Activated T-cell treated with anti-CD3 and anti-CD28 coated beads for 24 hours (primary cell): ENCODE measurements at places on chromosomes 3 and 15.

- DNase-seq: no peak
Measured at GRCh38 chr3:141076036-141076773, 25.1 kb downstream of the SPSB4 start.

- DNase-seq: no peak
Measured at GRCh38 chr3:194178669-194179068, 42.7 kb downstream of the HES1 start.

DNA sequence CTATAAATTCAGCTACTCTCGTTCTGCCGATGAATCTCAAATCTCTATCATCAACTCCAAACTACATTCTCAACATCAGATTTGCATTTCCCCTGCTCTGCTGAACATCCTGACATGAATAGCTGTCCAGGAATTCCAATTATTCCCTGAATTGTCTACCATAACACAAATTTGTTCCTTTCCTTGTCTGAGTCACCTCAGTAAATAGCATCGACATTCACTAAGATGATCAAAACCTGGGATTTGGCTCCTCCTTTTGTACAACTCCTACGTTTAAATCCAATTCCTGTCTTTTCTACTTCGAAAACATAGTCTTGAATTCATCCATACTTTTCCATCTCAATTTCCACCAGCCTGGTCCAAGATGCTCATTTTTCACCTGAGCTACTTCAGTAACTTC, 107.0 kb downstream of the GREM1 start:
- no peak for DNase-seq

- no peak for DNase-seq
Measured at GRCh38 chr15:69843900-69844304, 253.8 kb downstream of the TLE3 start.

DNA sequence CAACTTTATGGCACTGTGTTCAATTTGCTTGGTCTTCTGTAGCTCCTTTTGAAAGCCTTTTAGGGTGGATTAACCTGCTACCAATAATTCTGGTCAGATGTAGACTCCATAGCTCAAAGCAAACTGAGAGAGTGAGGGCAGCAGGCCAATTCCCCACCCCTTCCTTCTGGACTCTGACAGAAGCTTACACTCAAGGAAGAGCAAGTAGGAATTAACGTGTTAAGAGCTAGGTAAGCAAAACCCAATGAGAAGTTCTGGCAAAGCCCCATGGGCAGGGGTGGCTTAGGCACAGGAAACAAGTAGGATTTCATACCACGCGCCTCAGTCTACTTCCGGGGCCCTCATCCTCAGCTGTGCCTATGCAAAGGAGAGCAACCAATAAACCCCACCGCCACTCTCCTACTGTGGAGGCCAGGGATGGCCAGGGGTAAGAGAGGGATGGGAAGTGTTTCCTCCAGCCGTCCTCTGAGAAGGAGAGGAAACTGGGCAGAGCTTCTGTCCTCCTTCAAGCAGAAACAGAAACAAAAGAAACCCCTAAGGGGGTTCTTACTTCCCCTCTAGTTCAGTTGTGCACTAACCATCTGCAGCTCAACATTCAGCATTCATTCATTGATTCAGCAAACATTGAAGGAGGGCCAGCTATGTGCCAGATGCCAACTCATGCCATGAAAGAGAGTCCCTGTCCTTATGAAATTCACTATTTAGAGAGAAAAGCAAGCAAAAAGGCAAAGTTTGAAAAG, 12.6 kb downstream of the CCR5 start:
- DNase-seq: no peak

DNA sequence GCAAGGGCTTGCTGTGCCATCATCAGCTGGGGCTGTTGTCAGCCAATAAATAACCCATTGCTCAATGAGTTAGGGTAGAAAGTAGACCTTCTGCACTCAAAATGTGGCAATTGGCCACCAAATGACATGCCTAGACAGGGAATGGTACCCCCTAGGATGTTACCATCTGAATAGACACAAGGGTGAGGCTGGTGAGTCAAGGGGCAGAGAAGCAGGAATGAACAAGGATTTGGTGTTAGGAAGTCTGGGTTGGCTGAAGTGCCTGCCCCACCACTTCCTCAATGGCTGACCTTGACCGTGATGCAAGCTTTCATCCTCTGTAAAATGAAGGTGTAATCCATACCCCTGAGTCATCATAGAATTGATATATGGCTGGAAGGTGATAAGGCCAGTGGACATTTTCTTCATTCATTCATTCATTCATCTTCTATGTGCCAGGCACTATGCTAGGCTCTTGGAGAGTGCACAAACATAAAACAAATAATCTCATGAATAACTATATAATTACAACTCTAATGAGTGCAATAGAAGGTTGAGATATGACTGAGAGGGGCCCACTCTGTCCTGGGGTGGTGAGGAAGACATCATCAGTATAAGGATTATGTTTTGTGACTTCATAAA, 4.4 kb upstream of the CA12 start:
- DNase-seq: no peak

DNA sequence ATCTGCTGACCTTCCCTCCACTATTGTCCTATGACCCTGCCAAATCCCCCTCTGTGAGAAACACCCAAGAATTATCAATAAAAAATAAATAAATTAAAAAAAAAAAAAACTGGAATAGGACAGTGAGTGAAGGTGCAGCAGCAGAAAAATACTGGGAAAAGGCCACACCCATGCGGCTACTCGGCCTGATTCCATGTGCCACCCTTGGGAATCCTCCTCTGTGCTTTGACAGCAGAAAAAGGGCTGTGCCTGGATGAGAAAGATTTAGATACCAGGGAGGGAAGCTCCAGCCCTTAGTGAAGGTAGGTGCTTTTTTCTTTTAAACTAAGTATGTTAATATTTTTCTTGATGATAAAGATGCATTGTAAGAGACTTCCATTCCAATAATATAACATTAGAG, 107.8 kb downstream of the CTNNB1 start:
- DNase-seq: no peak

DNA sequence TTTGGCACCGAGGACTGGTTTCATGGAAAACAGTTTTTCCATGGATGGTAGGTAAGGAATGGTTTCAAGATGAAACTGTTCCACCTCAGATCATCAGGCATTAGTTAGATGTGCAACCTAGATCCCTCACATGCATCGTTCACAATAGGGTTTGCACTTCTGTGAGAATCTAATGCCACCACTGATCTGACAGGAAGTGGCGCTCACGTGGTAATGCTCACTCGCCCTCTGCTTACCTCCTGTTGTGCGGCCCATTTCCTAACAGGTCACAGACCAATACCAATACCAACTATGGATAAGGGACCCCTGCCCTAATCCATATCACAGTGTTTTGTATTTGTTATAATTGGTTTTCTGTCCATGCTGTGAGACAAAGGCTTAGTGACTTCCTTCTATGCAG, 58.9 kb downstream of the SLMAP start:
- DNase-seq: no peak

GRCh38 chr15:79042213-79042928, 48.2 kb downstream of the RASGRF1 start:
- no peak for DNase-seq

- DNase-seq: no peak
Measured at GRCh38 chr3:46222435-46223161, 14.5 kb upstream of the CCR1 start.
